ENCODE measurements at places on chromosomes 7 and 10.

DNA sequence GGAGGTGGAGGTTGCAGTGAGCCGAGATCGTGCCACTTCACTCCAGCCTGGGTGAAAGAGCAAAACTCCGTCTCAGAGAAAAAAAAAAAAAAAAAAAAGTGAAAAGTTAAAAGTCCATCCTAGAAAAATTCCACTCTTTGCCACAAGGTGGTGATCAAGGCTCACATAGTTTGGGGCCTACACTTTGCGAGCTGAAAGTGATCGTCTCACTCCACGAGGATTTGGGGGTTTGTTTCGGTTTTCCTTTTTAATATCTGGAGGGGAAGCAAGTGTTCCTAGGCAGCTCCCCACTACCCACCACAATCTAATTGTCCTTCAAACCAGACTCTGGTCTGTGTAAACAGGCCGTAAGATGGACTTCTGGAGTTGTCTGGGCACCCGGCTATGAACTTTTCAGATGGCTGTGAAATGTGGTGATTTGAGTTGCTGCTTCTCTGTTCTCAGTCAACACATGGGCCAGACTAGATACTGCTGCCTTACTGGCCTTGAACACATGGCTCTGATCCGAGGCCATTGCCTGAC is 27.1 kb downstream of the PRLHR start:
- DNase-seq, result peak; percentile 4

- peak; percentile 3 for DNase-seq
These were observed 10.8 kb upstream of the PYROXD2 start for GRCh38 chr10:98425511-98426352.

- peak; percentile 64 for DNase-seq
These were observed 4.1 kb downstream of the MBLAC1 start for GRCh38 chr7:100130608-100131453.

- no peak for DNase-seq
These were observed 823.0 kb downstream of the REEP3 start for GRCh38 chr10:64344211-64344610.

DNA sequence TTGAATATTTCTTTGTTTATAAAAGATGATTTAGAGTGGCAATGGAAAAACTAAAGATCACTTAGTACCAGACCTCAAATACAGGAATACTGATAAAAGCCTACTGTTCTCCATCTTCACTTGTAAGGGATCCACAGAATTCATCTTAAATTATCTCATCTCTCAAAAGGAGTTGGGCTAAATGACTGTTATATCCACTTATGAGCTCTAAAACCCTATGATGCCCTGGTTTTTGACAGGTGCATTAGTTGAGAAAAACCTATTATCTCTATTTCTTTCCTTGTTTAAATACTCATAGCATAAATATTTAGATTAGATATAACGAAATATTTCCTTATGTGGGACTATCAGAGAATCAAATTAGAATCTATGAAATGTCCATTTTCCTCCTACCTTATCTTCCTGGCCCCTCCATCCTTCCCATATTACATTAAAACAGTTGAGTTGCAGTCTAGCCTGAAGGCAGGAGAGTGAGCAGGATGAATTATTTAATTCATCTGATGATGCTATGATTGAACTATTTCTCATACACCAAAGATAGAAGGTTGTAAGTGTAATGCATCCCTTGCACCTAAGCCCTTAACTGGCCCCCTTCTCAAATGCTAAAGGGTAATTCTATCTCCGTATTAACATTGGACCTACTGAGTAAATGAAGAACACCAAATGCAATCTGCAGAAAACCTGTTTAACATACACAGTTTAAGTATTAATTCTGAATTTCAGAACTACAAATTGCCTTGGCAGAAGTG is 29.7 kb downstream of the PPP3CB start:
- no peak for DNase-seq

DNA sequence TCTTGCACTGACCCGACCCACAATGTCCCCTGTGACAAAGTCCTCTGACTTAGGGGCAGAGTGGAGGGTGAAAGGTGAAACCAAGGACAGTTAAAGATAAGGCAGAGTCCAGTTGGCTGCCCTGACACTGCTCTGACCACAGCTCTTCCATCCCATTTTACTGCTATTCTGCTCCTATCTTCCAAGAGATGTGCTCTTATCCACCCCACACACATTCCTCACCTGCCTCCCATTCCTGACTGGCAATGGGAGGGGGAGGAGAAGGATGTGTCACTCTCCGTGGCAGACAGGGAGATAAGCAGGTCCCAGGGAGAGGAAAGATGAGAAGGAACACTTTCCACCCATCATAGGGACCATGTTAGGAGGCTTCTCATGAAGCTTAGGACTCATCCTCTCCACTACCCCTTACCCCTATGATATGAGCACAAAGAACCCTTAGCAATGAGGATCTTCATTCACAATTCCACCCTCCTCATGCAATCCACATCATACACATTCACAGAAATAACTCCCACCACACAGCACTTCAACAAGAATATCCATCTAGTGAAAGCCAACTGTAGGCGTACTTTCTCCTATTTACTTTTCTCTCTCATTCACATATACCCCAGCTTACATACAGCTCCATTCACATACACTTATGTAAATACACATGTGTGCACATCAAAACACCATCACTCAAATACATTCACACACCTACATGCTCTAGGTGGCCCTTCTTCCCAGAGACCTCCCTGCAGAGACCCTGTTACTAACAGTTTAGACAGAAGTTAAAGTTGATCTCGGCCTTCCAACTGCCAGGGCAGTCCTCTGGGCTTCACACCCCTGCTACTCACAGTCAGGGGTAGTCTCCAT is 6.6 kb downstream of the SYNPO2L start:
- no peak for DNase-seq

DNA sequence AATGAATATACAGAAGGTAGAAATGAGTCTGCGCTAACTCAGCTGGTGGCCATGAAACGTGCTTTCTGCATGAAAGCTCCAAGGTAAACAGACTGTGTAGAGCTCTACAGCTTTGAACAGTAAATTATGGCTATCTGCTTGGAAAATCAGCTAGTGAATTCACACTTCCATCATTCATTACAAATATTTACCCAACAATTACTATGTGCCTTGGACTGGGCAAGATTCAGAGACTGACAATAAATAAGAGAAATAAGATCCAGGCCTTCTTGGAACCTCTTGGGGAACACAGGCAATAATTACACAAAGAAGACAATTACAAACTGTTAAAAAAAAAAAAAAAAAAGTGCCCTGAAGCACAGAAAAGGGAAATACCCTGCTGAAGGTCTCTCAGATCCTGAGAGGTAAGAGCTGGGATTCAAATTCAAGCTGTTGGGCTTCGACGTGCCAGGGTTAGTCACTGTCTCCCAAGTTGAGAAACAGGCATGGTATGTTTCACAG is 15.8 kb downstream of the TSPAN12 start:
- DNase-seq, result peak; percentile 52

DNA sequence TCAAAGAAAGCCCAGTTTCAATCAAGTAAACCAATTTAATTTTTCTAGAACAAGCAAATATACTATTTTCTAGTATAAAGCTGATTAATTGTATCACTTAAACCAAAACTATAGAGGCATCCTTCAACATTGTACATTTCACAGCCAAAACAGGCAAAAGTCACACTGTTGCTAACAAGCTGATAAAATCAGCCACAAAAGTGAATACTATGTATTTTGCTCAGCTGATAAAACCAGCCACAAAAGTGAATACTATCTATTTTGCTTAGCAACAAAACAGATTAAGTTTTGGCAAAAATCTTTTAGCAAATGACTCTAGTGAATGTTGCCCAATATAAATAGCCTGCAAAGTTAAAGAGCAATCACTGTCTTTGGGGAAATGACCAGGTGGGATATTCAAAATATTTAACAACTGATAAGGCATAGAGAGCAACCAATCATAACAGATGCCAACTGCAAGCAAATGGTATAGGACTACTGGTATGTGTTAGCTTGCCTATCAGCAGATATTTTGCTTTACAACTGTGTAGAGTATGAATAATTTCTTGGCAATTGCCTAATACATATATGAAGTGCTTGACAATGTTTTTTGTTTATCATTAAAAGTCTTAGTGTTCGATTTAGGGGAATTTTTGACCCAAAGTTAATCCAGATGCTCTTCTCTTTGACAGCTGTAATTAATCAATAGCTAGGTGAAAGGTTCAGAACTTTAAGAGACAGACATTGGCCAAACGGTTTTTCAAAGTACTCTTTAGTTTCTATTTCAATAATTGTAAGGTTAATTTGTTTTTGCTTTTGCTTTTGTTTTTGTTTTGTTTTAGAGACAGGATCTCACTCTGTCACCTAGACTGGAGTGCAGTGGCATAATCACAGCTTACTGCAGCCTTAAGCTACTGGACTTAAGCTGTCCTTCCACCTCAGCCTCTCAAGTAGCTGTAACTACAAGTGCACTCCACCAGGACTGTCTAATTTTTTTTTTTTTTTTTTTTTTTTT is 44.4 kb upstream of the SP4 start:
- DNase-seq, result no peak

- DNase-seq, result no peak
These were observed 250.4 kb upstream of the FZD8 start for GRCh38 chr10:35892526-35892925.

DNA sequence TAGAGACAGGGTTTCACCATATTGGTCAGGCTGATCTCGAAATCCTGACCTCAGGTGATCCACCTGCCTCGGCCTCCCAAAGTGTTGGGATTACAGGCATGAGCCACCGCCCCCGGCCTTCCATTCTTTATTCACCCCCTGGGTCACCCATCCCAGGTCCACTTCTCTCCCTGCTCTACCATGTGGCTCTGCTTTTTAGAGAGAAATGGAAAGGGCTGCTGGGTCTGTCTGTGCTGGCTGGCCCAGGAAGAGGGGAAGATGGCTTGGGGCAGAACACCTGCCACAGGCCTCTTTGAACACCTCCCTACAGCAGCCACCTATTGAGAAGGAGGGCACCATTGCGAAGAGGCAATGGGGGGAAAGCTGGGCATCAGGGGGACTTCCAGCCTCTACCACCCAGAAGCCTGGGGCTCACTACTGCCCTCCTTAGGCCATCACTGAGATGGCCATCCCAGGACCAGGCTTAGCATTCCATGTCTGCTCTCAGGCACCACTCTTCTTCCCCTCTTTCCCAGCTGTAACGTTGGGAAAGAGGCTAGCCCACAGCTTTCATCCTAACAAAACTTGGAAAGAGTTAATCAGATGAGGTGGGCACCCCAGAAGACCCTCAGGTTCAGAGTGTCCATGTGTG is 256.3 kb downstream of the GRID1 start:
- no peak for DNase-seq

GRCh38 chr10:113382691-113383090 is 170.2 kb upstream of the HABP2 start:
- no peak for DNase-seq

- no peak for DNase-seq
These were observed 101.0 kb downstream of the DIP2C start for GRCh38 chr10:588246-589165.

- no peak for DNase-seq
These were observed 248.6 kb upstream of the KLF14 start for GRCh38 chr7:130982651-130983050.

GRCh38 chr10:133448120-133448519 is 5.6 kb upstream of the SCART1 start:
- DNase-seq, result no peak

DNA sequence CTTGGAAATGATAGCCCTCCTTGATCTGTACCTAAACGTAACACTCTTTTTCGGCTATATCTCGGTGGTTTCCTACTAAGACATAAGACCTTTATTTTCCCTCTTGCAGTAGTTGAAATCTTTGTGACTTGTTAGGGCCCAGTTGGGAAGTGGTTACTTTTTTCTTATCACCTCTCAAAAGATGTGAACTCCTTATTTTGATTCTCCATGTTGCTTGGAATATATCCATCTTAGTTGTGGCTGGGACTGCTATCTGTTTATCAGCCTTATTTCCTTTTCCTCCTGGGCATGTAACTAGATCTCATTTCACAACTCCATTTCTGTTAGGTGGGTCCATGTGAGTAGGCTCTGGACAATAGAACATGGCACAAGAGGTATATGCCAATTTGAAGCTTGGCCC is 4.1 kb upstream of the CPED1 start:
- no peak for DNase-seq

DNA sequence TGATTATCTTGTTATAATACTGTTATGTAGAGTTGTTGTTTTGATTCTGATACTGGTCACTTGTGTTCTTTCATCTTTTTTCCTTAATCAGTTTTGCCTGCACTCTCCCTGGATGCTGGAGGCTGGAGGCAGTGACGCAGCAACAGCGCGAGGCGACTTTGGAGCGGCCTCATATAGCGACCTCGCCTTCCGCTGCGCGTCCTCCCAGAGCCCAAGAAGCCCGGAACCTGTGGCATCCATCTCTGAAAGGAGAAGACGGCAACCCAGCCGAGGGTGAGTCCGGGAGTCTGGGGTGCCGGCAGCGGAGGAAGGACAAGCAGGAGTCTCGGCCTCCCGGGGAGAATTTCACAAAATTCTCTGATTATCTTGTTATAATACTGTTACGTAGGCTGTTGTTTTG is 161.2 kb downstream of the ZNF33B start:
- no peak for DNase-seq

GRCh38 chr10:90642650-90643049 is 215.2 kb downstream of the HTR7 start:
- no peak for DNase-seq

GRCh38 chr7:93973134-93973533 is 31.0 kb downstream of the BET1 start:
- no peak for DNase-seq
